ENCODE measurements at places on chromosomes 12 and 14. TPM values are rescaled to one million over a fixed set of nuclear protein-coding genes. Genes with fewer than 3 reads are reported as not detected.

DNA sequence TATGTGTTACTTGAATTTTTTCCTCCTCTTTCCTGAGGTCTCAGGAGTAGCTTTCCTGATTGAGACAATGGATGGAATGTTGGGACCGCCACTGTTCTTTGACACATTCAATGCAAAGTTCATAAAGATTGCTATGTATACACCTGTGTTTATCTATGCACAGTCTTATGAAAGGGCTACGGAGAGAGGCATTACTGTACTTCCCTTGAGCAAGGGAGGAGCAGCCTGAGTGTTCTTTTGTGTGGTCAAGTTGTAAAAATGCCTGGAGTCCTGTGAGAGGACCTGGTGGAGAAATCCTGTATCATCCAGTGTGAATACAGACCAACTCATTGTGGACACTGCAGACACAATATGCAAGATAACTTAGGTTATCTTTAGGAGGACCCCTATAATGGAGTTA is 1.2 kb downstream of the SRGAP1 start:
- DNase-seq, result no peak

DNA sequence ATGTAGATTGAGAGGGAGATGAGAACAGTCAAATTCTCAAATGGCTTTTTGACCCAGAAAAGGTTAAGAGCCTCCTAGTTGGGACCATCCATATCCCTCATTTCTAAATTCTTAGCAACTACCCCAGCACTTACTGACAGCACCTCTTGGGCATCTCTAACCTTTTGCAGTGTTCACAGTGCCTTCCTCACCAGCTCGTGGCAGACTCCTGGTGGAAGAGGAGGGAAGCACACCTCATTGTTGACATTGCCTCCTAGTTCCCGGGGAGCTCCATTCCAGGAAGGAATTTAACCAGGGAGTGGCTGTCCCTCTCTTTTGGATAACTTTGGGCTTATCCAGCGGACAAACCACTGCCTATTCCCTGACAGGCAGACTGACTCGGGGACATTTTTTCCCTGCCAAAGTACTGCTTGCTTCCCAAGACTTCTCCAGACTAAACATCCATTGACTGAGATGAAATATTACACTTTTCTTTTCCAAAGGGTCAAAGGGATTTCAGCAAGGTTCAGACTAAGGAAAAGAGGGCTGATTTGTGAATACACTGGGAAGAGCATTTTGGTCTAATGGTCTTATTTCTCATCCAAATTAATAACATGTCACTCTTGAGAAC is 9.0 kb upstream of the OR6J1 start:
- DNase-seq, result peak; percentile 36

- DNase-seq, result peak; percentile 61
Observed at GRCh38 chr14:76872796-76873432, 46.7 kb downstream of the LRRC74A start.

GRCh38 chr14:60720391-60720790 is 3.8 kb downstream of the SIX4 start:
- DNase-seq, result no peak

The POTEG gene
- polyA plus RNA-seq, result not detected

All from brain (organoid and tissue), 16 donors.